ENCODE measurements at places on chromosomes 5 and 9.
A peak's percentile ranks its signal among the peaks of the same experiment; 100 is the strongest.

GRCh38 chr5:34040472-34040871, 2.5 kb downstream of the C1QTNF3 start:
- DNase-seq: no peak

- DNase-seq: no peak
Measured at GRCh38 chr5:116002116-116002906, 30.0 kb upstream of the ARL14EPL start.

DNA sequence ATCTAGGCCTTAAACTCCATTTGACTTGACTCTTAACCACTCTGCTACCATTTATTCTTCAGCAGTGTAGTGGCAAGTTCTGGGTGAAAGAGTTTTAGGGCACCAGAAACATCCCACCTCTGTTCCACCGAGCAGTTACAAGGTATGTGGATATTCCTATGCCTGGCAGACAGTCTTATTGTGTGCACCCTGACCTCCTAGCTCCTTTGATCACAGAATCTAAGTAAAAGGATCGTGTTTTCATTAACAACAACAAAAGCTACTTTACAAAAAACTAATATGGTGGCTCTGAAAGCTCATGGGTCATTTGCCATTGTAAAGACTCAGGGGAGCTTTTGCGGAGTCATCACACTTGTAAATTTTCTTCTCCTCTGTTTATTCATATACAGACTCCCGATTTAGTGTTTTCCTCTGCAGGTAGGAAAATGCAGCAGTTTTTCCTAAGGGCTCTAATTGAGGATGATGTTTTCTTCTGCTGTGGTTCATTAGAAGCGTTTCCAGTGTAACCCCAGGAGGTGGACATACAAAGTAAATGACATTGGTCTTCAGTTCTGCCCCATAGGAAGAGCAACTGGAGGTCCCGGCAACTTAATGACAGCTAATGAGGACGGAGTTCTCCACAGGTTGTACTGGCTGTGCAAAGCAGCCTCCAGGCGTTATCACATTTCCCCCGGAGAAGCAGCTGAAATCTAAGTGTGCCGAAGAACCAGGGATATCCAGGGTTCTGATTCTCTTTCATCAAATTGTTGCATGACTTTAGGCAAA, 78.2 kb downstream of the ATP10B start:
- no peak for DNase-seq

DNA sequence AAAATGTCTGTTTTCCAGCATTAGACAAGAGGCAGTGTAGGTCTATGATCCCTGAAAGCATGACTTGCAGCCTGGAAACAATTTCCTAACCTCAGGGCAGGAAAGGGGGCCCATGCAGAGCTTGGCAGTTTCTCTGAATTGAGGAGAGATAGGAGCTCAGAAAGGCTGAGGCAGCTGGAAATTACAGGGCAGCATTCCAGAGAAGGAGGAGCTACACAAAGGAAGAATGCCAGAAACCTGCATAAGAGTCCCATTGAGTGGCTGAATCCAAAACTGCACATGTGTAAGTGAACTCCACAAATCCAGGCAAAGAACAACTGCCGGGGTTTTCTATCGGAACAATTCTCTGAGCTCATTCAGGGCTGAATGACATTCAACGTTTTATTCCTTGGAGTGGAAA, 346.8 kb downstream of the PIK3R1 start:
- DNase-seq: no peak

DNA sequence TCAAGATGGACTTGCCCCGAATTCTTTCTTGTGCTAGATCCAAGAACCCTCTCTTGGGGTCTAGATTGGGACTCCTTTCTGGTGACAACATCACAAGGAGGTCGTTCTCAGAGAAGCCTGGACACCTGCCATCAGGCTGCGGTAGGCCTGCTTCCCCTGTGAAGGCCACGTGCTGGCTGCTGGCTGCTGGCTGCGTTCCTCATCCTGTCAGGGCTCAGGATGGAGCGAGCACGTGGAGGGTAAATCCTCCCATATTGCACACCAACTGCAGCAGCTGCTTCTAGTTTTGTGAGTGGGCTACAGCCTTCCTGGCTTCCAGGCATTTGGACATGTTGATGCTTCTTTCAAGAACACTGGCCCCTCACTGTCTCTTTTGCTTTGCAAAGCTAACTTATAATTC, 95.6 kb downstream of the HSPA4 start:
- DNase-seq: no peak

DNA sequence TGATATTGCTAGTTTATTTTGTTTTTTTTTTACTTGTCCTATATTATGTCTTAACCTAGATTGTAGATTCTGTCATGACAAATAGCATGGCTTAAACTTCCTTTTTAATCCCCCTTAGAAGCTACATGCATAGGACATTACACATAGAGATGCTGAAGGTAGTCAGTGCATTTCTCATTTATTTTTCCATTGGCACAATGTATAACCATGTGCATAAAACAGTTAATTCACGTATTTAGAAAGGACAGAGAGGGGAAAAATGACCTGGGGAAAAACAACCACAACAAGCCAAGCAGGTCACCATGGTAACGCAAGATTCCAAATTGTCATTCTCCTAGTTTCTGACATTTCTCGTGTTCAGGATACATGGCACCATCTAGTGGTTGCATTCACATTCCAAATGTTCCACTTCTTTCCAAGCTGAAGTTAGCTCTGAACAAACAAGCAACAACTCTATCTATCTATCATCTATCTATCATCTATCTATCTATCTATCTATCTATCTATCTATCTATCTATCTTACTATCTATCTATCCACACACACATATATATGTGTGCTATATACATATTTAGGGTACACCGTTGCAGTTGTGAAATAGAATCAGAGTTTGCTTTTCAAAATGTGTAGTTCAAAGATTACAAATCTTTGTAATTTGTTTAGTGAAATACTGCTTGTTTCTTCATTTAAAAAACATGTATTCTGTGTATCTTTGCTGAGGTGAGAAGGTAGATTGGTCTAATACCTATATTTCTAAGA, 487.2 kb upstream of the ST8SIA4 start:
- DNase-seq: peak; percentile 33
